Activated CD4-positive, CD25-positive, alpha-beta regulatory T cell treated with anti-CD3 and anti-CD28 coated beads, Interleukin-2, amount 50 U/mL, for 16 hours (primary cell): ENCODE measurements at places on chromosomes 3 and 15.

- DNase-seq = no peak
These were observed 80.8 kb upstream of the PEX5L start for GRCh38 chr3:180117381-180118163.

- no peak for DNase-seq
These were observed 26.2 kb downstream of the PDE8A start for GRCh38 chr15:85007741-85008397.

- DNase-seq = no peak
These were observed 4.8 kb downstream of the TKT start for GRCh38 chr3:53250881-53251605.

DNA sequence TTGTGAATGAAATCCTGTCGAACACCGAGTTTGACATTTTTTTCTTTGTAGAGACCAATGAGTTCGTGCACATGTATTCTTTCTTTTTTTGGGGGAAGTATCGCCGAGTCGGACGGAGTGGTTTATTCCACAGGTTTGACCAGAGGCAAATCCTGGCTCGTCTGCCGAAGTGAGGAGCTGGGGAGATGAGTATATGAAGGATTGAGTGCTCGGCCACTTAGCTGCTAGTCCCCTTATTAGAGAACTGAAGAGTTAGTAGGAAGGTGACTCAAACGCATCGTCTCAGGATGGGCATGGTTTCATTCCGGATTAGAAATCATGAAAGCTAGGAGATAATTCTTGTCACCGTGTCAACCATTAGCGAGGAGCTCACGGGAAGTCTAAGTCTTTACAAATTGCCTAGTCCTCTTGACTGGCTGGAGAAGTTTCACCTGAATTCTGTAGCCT is 154.7 kb upstream of the GOLIM4 start:
- DNase-seq = no peak

GRCh38 chr3:127613406-127613805 is 15.2 kb downstream of the MCM2 start:
- no peak for DNase-seq

- no peak for DNase-seq
These were observed 73.8 kb upstream of the HEG1 start for GRCh38 chr3:125129512-125129997.

- DNase-seq = no peak
These were observed 201.0 kb upstream of the GBE1 start for GRCh38 chr3:81962396-81962795.

DNA sequence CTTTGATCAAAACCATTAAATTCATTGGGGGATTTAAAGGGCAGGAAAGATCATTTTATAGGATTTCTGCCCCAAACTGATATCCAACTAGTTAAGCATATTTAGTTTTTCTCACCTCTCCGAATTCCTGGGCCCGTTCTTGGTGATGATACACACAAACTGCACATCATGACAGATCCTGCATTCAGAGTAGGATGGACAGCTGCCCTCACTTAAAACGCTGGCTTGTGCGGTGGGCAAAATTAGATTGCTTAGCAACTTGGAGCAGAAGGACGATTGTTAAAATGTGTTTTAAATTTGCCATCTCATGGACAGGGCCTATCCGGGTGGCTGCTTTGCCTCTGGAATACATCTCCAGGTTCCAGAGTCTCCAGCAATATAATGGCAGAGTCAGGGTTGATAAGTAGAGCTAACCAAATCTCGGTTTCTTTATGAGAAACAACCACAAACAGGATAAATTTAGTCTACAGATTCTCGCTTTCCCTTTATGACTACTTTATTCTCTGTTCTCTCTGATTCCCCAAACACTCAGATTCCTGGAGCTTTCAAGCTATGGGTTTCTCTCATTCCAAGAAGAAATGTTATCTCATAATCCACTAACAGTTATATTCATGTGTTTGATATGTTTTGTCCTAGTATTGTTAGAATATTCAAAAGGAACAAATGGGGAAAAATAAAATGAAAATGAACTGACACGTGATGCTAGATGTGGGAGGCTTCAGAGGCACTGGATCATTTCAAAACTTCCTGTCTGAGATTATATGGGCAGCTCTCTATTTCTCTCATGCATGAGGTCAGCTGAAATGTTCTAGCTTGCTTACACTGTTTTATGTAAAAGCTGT is 1014.1 kb upstream of the SEMA6D start:
- no peak for DNase-seq

- DNase-seq = no peak
These were observed 8.3 kb downstream of the PLD1 start for GRCh38 chr3:171801738-171802589.

- DNase-seq = peak; percentile 22
These were observed 140.5 kb upstream of the TBL1XR1 start for GRCh38 chr3:177337541-177338331.

DNA sequence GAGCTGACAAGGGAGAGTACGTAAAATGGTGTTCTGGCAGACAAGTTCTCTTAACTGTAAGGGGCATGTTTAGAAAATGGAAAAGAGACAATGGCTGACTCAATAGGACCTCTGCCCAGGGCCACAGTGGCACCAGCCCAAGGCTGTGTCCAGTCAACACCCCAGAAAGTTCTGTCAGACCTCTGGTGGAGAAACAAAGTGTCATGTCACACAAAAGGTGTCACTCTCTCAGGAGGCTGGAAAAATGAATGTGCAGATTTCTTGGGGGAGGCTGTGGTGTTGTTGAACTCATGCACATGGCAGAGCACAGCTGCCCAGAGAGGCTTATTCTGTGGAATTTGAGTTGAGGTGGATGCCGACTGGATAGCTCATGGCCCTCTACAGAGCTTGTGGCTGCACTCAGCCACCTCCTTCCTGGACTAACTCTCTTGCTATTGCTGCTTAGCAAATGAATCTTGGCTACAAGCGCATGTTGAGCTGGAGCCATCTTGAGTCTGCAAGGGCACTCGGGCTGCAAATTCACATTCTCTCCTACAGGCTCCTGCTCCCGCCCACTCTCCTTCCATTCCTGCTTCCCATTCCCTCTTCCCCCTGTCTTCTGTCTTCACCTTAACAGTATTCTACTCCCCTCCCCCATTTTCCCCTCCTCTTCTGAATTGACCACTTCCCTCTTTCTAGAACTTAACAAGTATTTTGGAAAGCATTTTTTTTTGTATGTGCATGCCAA is 55.8 kb upstream of the SLC7A14 start:
- DNase-seq = no peak

DNA sequence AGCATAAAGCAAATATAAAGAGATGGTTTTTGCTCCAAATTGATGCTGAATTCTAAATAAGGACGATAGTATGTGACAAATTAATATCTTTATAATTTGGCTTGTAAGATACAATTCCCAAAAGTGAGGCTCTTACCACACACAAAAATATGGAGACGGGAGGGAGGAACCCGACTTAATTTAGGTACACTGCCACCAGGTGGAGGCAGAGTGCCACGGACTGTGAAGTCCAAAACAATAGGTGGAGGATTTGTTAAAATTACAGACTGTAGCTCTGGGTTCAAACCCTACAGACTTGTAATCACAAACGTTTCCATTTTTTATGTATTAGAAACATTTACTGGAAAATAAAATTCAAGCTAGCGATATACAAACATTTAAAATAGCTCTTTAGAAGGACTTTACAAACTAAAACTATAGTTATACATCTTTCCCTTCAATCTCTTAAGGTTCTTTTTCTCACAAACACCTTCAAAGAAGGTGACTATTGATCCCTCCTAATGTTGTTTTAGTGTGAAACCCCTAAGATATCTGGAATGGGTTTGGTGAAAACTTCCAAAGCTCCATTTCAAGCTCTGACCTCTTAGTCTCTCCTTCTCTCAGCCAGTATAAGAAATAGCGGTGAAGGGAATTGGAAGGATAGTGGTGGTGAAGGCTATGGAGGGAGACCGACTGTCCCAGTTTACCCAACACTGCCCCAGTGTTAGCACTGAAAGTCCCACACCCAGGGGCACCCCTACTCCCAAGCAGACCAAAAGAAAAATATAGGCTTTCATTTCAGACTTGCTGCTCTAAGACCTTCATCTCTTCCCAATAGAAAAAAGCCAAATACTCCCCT is 89.7 kb downstream of the AQP9 start:
- DNase-seq = peak; percentile 24

DNA sequence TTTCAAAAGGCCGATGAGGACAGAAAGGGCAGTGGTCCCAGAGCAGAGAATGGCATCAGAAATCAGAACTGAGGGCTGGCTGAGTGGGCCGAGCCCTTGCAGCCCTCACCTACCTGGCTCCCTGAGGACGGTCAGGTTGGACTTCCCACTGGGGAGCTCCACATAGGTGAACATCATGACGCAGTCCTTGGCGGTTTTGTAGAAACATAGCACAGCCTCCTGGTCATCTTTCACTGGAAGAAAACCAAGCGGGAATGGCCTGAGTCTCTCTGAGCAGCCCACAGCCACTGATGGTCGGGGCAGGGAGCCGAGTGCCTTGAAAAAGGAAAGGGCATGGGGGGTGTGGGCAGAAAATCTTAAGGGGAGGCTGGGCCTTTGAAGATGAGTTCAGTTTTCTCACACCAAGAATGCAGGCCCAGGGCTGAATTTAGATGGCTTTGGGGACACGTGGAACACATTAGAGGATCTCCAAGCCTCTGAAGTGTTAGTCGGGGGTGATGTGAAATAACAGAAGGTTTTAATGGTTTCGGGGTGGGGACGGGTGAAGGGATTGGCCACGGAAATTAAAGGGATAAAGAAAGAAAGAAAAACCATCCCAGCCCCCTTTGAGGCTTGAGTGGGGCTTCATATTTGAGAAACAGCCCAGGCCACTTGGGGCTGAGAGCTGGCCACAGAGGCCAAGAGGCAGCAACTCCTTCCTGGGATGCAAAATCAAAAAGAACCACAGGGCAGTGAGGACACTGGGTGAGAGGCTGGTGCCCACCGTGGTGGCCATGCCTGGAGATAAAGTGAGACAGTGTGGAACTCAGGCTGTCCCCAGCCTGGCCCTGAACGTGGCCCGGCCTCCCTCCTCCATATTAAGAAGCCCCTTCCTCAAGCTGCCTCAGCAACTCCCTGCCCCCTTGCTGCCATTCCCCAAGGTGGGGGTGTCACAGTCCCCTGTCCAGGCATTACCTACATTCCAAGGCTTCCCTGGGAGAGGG is 36.2 kb downstream of the UMPS start:
- DNase-seq = no peak
